HEK293T (cell line): ENCODE measurements at places on chromosomes 16 and 17.

- DNase-seq, result no peak
These were observed 873.5 kb upstream of the EEF2KMT start for GRCh38 chr16:5971106-5971505.

GRCh38 chr16:76182041-76182635 lies 95.1 kb upstream of the CNTNAP4 start:
- DNase-seq, result no peak

DNA sequence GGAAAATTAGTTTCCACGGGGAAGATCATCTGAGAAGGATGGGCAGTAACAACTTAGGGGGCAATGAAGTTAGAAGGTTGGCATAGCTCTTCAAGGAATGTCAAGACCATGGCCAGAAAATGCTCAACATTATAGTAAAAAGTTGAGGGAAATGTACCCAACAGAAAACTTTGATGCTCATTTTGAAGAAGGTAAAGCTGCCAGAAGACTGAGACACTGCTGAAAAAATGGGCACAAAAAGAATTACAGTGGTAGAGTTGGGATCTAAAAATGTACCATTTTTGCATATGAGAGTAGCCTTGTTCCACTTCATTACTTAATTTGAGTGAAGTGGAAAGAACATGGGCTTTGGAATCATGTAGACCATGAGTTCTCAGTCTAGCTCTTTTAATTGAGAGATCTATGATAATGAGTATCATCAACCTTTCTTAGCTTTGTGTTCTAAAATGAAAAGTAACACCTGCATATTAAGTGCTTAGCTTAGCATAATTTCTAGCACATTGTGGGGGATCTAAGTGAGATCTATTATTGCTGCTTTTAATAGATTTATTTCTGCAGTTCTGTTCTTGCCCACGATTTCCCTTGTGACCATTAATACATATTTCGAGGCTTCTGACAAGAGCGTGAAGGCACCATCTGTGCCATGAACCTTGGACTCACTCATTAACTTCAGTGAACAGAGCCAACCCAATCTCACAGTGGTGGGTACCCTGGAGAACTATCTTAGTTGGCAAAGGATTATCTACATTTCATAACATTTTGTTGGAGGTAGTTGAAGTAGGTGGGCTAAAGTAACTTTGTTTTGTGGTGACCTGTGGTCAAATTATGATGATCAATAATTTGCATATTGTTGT lies 3.0 kb downstream of the NACA2 start:
- no peak for DNase-seq

DNA sequence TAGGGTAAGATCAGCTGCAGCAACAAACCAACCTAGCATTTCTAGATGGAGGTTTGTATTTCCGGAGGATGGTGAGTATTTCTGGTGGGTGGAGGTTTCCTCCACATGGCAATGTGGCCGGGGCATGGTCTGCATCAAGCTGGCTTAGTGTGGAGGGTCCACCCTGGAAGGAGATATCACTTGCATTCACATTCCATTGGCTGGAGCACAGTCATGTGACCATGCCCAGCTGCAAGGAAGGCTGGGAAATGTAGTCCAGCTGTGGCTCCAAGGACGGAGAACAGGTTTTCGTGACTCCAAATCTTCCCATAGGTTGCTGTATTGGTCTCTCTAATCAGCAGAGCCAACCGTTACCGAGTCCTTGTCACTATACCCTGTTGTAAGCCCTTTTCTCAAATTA lies 68.7 kb downstream of the RAI1 start:
- peak; percentile 68 for DNase-seq

DNA sequence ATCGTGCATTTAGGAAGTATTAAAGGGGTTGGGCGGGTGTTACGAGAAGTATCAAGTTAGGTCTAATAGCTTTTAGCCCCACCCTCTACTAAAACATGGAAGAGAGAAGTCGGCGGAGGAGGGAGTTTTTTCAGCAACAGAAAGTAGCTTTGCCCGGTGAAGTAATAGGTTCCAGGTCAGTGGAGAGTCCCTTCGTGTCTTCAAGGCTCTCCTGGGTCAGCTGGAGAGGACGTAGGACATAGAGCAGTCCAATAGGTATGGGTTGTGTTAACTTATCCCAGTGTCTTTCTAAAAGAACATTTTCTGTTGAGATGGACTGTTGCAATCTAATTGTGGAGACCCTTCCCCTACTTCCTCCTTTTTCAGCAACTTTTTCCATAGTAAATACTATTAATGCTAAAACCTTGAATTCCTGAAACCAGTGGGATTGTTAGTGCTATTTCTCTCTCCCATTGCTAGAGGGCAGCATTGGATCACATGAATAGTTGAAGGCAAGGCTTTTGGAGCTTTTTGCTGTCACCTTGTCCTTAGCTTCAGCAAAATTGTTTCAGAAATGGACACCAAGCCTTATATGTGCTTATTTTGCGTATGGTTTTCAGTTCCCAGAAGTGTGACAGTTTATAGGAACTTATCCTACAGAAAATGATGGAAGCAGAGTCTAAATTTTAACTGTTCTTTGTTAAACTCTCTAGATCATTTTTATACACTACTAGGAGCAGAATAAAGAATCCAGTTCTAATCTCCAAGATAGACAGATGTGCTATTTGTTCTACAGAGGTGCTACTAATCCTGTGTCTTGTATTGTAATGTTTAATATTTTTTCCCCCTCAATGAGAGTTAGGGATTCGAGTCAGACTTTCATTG lies 38.4 kb downstream of the UTP18 start:
- DNase-seq, result peak; percentile 52
